ENCODE measurements at places on chromosomes 11 and 22.

GRCh38 chr11:57223601-57224000, 13.4 kb downstream of the APLNR start:
- no peak for DNase-seq

- DNase-seq: no peak
Measured at GRCh38 chr22:22855617-22856308, 31.9 kb upstream of the IGLL5 start.

DNA sequence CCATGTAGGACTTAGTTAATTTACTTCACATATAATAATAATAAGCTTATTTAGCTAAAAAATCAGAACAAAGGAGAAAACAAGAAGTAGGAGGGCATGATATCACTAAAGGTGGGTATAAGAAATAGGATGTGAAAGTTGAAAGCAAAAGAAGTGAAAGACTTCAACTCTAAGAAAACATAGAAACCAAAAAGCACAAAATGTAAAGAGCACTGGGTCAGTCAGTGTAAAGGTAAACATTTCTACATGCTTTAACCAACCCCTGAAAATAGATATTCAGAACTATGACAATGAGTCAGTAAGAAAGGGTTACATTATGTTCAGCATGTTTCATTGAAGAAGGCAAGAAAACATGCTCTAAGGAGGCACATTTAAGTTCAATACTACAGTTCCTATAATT, 298.8 kb downstream of the SWAP70 start:
- no peak for DNase-seq

DNA sequence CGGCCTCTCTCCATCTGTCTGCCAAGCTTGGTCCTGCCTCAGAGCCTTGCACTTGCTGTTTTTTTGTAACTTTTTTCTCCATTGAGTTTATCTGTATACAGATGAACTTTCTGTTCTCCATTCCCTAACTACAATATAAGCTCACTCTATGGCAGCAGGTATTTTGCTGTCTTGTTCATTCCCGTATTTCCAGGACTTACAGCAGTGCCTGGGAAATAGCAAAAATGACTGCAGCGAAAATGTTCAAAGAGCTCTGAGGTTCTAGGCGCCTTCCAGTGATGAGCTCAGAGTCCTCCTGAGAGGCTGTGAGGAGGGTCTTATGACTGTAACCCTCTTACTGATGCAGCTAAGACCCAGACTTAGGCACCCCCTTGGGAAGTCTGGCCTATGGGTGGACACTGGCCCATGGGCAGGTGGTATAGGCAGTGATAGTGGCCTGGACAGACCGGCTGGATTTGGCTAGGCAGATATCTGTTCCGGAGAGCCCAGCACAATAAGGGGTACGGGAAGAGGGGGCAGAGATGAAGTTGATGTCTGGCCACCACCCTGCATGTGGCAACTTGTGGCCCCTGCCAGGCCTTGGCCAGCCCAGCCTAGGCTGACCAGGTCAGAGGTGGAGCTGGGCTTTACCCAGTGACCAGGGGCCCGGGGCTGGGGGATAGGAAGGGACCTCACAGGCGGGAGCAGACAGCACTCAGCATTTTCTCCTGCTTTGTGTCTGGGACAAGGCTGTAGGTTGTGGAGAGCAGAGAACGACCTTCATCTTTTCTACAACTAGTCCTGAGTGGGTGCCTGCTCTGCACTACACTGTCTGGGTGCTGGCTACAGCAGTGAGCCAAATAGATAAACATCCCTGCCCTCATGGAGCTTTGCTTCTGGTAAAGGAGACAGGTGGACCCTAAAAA, 4.6 kb downstream of the ATF4 start:
- DNase-seq: no peak

- no peak for DNase-seq
Measured at GRCh38 chr11:67465189-67465510, 3.9 kb downstream of the TMEM134 start.
